PC-3 (cell line): ENCODE measurements at places on chromosomes 2 and 18.

GRCh38 chr2:100647709-100648108, 84.9 kb downstream of the PDCL3 start:
- no peak for DNase-seq

- no peak for DNase-seq
Observed at GRCh38 chr18:52615943-52616342, 275.9 kb downstream of the DCC start.

- DNase-seq: peak; percentile 58
Observed at GRCh38 chr18:2108591-2108990, 462.7 kb downstream of the METTL4 start.

DNA sequence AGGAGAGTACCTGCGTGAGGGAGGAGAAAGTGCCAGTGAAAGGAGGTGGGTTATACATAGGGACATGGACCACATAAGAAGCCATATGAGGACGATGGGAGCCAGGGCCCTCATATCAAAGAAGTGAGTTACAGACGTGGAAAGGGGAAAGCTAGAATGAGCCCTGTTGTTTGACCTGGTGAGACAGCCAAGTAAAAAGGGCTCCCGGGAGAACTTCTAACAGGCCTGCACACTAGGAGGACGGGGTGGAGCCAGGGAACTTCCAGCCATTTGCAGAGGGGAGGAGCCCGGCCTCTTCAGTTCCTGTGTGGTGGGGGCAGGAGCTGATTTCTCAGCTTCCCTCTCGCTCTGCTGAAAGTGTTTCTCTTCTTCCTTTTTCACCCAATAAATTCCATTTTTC, 84.1 kb upstream of the SLC66A3 start:
- DNase-seq: no peak

DNA sequence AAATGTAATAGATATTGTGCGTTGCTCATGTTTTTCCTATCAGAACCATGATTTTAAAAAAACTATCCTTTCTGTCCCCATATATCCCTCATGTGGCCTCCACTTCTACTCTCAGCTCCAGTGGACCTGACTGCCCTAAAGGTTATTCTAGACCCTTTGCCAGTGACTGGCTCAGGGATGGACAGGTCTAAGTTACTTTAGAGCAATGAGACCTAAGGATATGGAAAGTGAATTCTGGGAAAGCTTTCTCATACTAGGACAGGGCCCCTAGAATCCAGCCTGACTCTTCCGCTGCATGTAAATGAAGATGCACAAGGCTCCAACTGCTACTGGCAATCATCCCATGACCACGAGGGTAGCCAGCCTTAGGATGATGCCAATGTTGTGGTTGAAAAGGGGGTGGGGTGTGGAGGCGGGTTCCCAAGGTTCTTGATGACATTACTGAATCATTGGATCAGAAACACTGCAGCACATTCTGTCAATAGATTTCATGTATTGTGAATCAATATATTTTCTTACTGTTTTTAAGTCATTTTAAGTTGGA, 21.3 kb downstream of the C2orf69 start:
- no peak for DNase-seq

DNA sequence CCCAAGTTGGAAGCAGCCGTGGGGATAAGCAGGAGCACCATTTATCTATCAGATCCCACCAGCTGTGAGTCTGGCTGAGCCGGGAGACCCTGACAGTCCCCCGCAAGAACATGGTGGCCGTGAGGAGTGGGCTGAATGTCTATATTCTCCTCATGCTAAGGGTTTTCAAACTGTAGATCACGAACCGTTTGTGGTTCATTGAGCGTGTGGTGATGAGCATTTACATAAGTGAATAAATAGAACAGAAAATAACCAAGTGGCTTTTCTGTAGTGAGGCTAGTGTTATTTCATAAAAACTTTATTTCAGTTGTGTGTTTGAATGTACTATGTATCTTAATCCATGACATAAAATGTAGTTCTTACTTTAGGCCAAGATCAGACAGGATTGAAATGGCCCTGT, 190.2 kb upstream of the APCDD1 start:
- DNase-seq: no peak

GRCh38 chr2:5093518-5093917, 598.7 kb upstream of the SOX11 start:
- DNase-seq: no peak

DNA sequence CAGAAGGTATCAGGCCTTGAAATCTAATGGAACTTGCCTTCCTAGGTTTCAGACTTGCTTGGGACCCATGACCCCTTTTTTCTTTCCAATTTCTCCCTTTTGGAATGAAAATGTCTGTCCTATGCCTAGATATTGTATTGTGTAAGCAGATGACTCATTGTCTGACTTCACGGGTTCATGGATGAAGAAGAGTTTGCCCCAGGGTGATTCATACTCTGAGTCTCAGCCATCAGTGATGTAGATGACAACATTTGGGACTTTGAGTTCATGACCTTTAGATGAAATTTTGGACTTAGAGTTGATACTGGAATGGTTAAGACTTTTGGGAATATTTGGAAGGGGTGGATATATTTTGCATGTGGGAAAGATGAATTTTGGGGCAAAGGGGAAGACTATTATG, 11.2 kb upstream of the SCYGR5 start:
- peak; percentile 85 for DNase-seq
